Natural killer cell treated with Interleukin-12 subunit alpha and Interleukin-12 subunit beta and Interleukin-15 and Interleukin-18, amount 100 ng/mL, for 72 hours (primary cell): ENCODE measurements at places on chromosomes 11 and 22.
A peak's percentile ranks its signal among the peaks of the same experiment; 100 is the strongest.

DNA sequence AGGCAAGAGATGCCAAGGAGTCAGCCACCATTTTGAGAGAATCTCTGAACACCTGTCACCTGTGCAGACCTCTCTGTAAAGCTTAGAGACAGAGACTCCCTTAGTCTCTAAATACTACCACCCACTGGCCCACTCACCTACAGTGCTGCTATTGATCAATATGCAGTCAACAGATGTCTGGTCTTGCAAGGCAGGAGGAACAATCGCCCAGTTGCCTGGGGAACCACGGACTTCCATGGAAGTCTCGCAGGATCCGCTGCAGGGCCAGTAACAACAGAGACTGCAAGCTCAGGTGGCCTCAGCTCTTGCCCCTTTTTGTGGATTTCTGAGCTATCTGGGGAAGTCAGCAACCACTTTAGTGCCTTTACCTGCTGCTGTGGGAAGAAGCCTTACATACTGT, 195.1 kb downstream of the OPCML start:
- DNase-seq, result no peak

DNA sequence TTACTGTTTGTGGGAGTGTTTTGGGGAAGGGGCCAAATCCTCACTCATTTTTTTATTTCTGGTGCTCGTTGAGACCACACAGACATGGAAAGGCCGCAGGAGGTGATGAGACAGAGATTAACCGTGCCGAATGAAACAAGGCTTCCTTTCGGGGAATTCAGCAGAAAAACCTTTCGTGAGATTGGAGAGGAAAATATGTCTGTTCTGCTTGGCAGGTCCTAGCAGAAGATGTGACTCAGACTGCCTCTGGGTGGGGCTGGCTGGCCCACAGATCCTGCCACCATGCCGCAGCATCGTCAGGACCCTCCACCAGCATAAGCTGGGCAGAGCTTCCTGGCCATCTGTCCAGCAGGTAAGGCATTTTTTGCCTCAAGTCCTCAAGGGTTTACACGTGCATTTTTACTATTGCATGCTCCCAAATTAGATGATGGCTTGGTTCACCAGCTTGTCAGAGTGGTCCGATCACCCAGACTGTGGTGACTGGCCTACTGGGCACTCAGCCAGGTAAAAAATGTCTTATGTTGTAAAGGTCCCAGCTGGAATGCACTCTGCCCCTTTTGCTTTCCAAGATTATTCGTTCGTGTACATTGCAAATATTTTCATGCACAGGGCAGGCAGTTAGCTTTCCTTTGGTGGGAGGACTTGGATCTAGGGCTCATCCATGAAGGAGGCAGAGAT, 1.5 kb downstream of the DDB2 start:
- peak; percentile 69 for DNase-seq

DNA sequence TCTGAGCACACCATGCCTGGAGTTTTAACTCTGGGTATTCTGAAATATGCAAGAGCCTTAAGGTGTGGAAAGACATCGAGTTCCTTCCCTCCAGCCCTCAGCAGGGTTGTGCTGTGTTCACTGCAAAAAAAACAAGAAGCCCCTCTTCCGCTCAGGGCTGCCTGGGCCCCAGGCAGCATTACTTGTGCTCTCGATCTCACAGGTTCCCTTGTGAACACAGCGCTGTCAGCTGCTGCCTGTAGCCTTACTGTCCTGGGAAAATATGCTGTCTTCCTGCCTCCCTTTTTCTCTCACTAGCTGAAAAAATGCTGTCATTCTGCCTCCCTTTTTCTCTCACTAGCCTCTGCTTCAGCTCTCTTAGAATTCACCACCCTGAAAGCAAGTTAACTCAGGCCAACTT, 15.7 kb upstream of the TENM4 start:
- no peak for DNase-seq

- DNase-seq, result peak; percentile 64
Observed at GRCh38 chr11:6737872-6738466, 33.8 kb downstream of the OR2AG2 start.

DNA sequence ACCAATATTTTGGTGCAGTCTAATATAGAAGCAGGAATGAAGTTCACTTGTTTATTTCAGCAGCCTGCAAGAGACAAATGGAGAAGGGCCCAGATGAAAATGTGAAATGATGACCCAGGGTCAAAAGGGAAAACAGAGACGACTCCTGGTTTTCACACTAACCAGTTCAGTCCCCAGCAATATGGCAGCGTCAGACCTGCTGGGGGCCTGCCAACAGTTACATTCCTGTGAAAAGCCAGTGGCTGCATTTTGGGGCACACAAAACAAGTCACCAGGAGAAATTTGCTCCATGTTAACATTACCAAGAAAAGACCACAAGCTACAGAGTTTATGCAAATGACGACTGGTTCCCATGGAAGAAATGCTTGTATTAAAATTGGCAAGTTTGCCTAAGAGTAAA, 80.2 kb downstream of the CCDC34 start:
- no peak for DNase-seq

- DNase-seq, result no peak
Observed at GRCh38 chr11:88531831-88532230, 194.3 kb upstream of the CTSC start.

DNA sequence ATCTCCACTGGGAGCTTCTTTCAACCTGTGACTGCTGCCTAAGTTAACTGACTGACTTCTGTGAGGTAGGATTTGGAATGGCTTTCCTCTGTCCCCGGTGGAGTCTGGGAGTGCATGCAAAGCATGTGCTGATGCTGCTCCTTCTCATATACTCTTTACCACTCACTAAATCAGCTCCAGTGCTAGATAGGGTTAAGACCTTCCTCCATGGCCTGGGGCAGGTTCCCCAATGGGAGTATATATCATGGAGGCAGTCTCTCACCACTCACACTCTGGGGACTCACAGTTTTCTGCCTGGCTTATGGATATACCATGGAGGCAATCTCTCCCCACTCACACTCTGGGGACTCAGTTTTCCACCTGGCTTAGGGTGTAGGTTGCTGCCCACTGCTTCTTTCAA, 10.1 kb upstream of the FANCF start:
- no peak for DNase-seq
